ENCODE measurements at places on chromosomes 5 and 9. TPM values are rescaled to one million over a fixed set of nuclear protein-coding genes. Genes with fewer than 3 reads are reported as not detected.

The SLC45A2 gene
- total RNA-seq, result under 0.01 TPM

The PDZD2 gene
- 0.44 TPM for total RNA-seq

The KIF4B gene
- under 0.01 TPM for total RNA-seq

The RMND5B gene
- total RNA-seq, result 29.2 TPM

The MINAR2 gene
- not detected for total RNA-seq

The MATR3 gene
- total RNA-seq, result 255 TPM

The C9orf153 gene
- 0.25 TPM for total RNA-seq

The CCL21 gene
- not detected for total RNA-seq

The FAM200C gene
- total RNA-seq, result 6.0 TPM

The DRD1 gene
- total RNA-seq, result not detected

The RBM27 gene
- 29.2 TPM for total RNA-seq

The WNK2 gene
- 0.11 TPM for total RNA-seq

The IL31RA gene
- 1.2 TPM for total RNA-seq

The PDLIM7 gene
- total RNA-seq, result 136 TPM

The FCN1 gene
- total RNA-seq, result not detected

The NXNL2 gene
- total RNA-seq, result 8.5 TPM

The GFI1B gene
- total RNA-seq, result not detected

The MAMDC2 gene
- total RNA-seq, result 2.4 TPM

The SPAAR gene
- total RNA-seq, result not detected

Data from uterine smooth muscle cell (primary cell).